ENCODE measurements at places on chromosomes 6 and 20.

DNA sequence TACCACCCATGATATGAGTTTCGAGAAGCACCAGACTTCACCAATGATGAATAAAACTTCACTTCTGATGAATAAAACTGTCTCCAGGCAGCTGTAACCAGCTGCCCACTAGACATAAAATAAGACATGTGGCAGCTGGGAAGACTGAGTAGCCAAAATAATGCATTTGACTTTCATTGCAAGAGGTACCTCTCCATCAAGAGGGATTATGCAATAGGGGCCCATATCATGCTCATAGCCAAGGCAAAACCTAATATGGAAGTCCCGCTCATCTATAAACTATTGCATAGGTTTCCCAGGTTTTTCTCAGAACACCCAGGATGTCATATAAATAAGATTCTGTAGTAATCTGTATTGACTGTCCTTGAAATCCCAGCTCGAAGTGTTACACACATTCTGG lies 155.5 kb downstream of the SIM1 start:
- no peak for DNase-seq

DNA sequence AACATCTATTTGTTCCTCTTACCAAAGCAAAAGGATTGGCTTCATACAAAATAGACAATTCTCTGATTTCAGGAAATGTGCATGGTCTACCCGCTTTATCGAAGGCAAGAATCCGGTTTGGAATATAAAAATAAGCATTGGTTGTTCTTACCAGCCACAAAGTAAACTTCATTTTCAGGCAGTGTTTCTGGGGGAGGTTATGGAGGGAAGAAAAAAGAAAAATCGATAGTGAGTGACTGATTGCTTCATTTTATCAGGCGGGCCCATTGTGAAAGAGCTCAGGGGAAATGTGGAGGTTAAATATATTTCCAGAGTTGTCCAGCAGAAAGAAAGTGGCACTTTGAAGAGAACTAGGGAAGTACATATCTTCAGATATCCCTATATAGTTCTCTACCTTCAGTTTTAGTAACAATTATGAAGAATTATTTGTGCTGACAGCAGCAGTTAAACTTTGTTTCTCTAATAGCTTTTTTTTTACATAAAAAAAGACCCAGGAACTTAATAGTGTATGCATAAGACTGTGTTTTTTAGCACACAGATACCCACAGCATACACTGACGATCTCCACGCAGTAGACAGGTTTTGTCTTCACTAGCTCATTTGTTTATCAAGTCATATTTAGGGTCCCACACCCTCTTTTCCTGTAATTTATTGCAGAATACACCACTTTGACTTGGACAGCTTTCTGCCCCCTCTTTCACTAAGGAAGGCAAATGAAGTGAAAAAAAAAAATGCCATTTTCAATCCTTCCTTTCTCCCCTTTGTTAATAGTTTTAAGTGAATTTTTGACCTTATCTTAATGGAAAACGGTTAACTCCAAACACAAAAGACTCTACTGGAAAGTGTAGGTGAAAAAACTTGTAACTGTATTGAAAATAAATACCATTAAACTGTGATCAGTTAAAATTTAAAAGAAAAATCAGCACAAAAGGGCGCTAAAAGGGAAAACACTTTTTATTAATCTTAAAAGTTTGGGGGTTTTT lies 2.9 kb downstream of the POU3F2 start:
- no peak for DNase-seq

DNA sequence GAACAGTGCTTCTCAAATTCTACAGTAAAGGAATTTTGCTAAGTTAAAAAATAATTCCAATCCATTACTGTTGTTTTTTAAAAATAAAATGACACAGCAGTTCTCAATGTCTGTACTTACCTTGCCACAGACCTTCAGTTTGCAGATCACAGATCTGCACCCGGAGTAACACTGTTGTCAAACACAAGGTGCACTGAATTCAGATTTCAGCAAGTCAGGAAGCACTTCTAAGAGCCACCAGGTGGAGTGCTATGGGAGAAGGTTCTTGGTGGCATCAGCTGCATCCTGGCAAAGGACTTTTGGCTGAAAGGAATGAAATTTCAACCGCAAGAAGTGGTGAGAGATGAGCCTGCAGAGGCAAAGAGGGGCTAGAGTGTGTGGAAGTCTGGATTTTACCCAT lies 17.4 kb downstream of the RSPH4A start:
- no peak for DNase-seq

GRCh38 chr6:111301946-111302345 lies 181.1 kb downstream of the REV3L start:
- no peak for DNase-seq

DNA sequence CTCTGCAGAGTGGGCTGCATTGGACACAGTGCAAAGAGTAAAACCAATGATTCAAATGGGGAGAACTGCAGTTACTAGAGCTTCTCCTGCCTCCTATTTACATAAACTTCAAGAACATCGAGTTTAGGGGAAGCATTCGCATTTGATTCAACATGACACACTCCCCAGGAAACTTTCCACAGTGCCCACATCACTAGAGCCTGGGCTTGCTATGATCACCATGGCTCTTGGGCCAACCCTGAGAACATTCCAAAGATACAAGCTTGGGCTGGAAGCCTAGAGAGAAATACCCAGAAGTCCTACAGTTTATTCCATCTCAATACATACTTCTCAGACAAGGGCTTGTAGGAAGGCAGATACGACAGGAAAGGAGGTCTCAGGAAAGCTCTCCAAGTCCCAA lies 337.9 kb downstream of the CD83 start:
- DNase-seq = no peak

GRCh38 chr20:38123021-38123587 lies 42.0 kb downstream of the TGM2 start:
- no peak for DNase-seq

- DNase-seq = no peak
These were observed 30.5 kb downstream of the GRM4 start for GRCh38 chr6:34115403-34115795.

DNA sequence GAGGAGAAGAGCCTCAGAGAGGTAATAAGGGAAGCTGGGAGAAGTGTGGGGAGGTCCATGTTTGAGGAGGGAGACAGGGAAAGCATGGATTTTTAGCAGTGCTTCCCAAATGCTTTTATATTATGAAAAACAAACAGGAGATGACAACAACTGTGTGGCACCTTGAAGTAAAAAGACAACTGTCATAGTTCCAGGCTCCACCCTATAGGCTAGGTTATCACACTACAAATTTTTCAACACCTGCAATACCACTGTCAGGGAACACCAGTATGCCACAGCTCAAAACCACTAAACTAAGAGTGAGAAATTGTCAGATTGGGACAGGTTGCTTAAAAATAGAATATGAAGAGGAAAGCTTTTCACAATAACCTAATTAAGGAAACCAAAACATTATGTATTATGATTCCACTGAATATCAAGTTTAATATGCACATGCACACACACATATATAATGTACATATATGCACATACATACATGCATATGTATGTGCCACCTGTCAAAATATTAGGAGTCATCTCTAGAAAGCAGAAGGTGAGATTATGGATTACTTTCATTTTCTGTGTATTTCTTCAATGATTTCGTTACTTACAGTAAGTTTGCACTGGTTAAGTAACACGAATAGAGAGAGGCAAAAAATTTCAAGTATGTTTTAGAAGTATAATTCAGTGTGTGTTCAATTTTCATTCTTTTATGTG lies 261.2 kb downstream of the PTPRK start:
- DNase-seq = no peak

- DNase-seq = no peak
These were observed 12.0 kb upstream of the DDX43 start for GRCh38 chr6:73382462-73383113.

- DNase-seq = no peak
These were observed 686 bp downstream of the ZGPAT start for GRCh38 chr20:63708301-63709148.

- DNase-seq = no peak
These were observed 4.1 kb downstream of the CCDC170 start for GRCh38 chr6:151497905-151498304.

GRCh38 chr20:1177680-1178079 lies 7.1 kb downstream of the TMEM74B start:
- DNase-seq = no peak

GRCh38 chr20:12175538-12175937 lies 257.8 kb downstream of the BTBD3 start:
- no peak for DNase-seq

- no peak for DNase-seq
These were observed 16.2 kb downstream of the STAU1 start for GRCh38 chr20:49171909-49172308.

GRCh38 chr6:2242311-2242710 lies 3.1 kb downstream of the GMDS start:
- no peak for DNase-seq

Data from NCI-H524 treated with DMSO at 0.1 percent for 48 hours (cell line).